ENCODE measurements at places on chromosomes 4 and X. TPM values are rescaled to one million over a fixed set of nuclear protein-coding genes. Genes with fewer than 3 reads are reported as not detected.
A peak's percentile ranks its signal among the peaks of the same experiment; 100 is the strongest.

DNA sequence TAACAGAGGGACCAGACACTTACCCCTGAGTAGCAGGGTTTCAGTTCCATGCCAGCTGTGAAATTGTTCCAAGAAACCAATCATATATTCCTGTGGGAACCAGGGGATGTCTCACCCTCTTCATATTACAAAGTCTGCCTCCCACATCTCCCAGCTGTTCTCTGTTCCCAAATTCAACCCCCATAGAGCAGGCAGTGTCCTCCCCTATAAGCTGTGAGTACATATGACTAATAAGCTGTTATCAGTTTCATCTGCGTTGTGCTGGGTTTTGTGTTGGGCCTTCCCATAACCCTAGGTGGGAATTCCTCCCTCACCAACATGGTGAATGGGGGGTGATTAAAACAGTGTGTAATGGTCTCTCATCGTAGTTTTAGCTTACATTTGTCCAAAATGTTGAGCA, 41.0 kb downstream of the CEP44 start:
- H3K36me3 ChIP-seq: no peaks in the 10 kb centered on the region
- no peak for DNase-seq
- no peaks in the 10 kb centered on the region for H3K27me3 ChIP-seq
- no peaks in the 10 kb centered on the region for H3K4me1 ChIP-seq

- no peak for DNase-seq
- H3K27me3 ChIP-seq: peaks cover 3% of the 10 kb centered on the region
- no peaks in the 10 kb centered on the region for H3K36me3 ChIP-seq
Measured at GRCh38 chr4:20683766-20684165, 16.5 kb upstream of the PACRGL start.

GRCh38 chr4:128538111-128538882, 250.7 kb upstream of the PGRMC2 start:
- H3K4me3 ChIP-seq: no peak overlapping the region
- no peak for DNase-seq
- H3K4me1 ChIP-seq: no peaks in the 10 kb centered on the region
- no peaks in the 10 kb centered on the region for H3K27me3 ChIP-seq
- no peak overlapping the region for H3K27ac ChIP-seq

The KIT gene
- total RNA-seq: 0.55 TPM

DNA sequence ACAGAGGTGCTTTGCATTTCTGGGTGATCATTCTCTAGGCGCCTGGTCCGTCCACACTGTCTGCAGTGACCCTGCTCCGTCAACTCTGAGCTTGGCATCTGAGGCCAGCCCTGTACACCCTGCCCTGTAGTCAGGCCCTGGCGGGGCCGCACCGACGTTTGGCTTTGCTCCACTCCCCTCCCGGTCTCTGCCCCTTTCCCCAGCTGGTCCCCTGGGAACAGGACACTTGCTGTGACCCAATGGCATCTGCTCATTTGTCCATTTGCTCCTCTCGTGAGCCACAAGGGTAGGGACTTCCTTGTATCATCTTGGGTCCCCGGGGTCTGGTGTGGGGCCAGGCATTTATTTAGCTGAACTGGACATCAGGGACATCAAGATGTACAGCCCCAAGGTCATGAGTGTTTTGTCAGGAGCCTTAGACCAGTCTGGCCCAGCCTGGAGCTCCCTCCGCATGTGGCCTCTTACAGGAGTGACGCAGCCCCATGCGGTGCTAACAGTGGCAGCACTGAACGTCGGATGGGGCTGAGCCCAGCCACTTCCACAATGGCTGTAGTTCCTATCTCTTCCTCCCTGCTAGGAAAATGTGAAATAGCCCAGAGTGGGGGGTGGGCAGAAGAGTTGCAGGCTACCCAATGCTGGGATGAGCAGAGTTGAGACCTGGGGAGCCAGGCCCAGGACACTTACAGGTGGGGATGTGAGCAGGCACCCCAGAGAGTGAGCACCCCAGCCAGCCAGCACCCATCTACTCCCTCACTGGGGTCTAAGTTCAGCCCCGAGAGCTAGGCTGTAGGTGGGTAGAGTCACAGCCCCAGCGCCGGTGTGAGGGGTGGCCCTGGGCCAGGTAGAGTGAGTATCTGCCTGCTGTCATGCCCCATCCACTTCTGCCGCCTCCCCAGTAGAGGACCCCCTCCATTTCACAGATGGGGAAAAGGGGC, 2.0 kb upstream of the SH3BP2 start:
- no peaks in the 10 kb centered on the region for H3K36me3 ChIP-seq
- peak overlapping the region; percentile 5 for H3K4me3 ChIP-seq
- DNase-seq: no peak
- H3K27ac ChIP-seq: no peak overlapping the region
- peaks cover 34% of the 10 kb centered on the region for H3K4me1 ChIP-seq

Measured in activated T-helper 2 cell treated with anti-CD3 and anti-CD28 coated beads, Interferon-gamma antibody, Interleukin-2, Interleukin-4, amounts not matched to agents 10 μg/mL and 5 μg/mL and 100 μg/mL, durations not matched to agents 14 hours and 24 hours and 36 hours (primary cell).